ENCODE measurements at places on chromosomes 1 and 21.

DNA sequence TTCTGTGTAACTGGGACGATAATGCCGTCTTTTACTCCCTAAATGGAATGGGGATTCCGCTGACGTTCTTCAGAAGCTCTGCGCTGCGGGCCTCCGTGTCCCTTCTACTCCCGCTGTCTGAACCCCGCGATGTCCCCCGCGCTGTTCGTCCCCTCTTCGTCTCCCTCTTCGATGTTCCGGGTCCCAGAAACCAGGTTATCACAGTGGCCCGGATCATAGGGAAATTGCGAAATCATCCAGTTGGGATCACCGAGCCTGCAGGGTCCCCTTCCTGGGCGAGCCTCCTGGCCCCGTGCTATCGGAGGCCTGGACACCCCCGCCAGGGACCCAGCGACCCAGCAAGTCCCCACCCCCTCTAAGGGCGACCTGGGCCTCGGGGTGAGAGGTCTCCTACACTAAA is 154.2 kb downstream of the PPIAL4G start:
- DNase-seq: no peak

- no peak for DNase-seq
These were observed 93.5 kb upstream of the CAMK1G start for GRCh38 chr1:209490013-209490412.

DNA sequence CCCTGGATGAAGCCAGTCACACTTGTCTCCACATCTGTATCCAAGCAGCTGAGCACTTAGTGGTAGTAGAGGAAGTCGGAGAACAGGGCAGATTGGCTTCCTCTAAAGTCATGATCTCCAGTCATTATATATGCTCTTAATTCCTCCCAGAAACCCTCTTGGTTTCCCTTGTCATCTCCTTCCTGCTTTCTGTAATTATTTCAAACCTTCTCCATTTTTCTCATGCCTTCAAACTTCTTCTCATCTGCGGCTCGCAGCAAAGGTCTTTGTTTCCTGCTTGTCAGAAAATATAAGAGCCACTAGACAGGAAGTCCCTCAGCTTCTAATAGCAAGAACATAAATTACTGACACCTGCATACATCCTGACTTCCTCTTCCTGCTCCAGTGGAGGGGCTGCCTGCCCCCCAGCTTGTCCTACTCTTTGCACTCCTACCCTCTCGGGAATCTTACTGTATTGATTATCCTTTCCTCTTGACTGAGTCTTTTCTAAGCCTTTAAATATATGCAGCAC is 124.6 kb upstream of the NGF start:
- no peak for DNase-seq

- DNase-seq: no peak
These were observed 26.4 kb downstream of the LRRC53 start for GRCh38 chr1:74486036-74486435.

GRCh38 chr1:96292141-96292540 is 429.4 kb upstream of the PTBP2 start:
- DNase-seq: no peak

DNA sequence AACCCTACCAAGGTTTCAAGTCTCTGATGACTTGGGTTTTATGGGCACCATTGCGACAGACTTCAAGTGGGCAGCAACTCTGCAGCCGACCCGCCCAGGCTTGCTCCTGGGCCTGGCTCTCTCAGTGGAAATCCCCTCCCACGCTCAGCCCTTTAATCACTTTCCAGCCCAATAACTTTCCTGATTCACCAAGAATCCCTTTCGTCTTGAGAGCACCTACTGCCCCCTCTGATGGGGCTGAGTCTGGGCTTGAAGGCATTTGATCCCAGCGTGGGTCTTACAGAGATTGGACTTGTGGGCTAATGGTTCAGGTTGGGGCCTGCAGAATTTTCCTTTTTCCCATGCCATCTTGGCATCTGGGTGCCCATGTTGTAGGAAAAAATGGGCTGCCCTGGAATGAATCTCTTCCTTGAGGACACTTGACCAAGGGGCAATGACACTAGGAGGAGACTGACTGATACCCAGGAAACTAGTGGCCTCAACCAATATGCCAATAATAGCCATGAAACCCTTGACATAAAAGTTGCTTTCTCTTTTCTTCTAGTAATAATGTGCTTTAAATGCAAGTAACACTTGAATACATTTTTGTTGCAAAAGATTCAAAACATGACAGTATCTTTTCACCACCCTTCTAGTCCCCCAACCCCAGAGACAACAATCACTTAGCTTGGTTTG is 7.8 kb upstream of the PHLDA3 start:
- no peak for DNase-seq

- DNase-seq: no peak
These were observed 198.7 kb upstream of the PTBP2 start for GRCh38 chr1:96522927-96523326.

- no peak for DNase-seq
These were observed 12.9 kb upstream of the KCNJ15 start for GRCh38 chr21:38243732-38244406.

DNA sequence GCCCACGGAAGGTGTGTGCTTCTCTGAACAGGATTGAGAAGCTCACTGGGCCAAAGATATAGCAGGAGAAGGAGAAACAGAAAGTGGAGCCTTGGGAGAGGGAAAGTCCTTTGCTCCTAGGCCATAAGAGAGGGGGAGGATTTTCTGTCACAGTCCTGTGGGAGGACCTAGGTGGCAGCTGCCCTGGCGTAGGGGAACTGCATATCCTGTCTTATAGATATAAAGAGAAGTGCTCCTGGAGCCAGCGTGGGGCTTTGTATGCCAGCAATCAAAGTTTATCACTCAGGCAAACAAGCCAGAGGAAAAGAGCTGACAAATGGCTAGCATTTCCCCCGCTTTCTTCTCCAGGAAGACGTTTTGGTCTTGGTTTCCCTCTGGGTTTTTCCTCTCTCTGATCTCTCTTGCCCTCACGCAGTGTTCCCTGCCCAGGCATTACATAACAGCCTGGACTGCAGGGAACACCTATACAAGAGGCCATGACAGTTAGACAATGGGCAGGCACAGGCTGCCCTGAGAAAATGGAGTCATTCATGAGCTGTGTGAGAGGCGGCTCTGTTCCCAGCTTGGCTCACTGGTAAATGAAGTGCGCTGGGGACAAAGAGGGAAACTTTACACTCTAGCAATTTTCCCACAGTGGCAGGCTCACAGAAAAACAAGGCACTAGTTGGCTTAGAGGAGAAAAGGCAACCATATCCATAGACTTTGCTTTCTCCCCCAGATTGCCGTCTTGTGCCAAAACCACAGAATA is 52.5 kb upstream of the ZNF648 start:
- peak; percentile 48 for DNase-seq

- peak; percentile 96 for DNase-seq
These were observed 89.7 kb upstream of the RUNX1 start for GRCh38 chr21:35138665-35139381.

- DNase-seq: no peak
These were observed 9.8 kb downstream of the PDZK1IP1 start for GRCh38 chr1:47179988-47180563.

DNA sequence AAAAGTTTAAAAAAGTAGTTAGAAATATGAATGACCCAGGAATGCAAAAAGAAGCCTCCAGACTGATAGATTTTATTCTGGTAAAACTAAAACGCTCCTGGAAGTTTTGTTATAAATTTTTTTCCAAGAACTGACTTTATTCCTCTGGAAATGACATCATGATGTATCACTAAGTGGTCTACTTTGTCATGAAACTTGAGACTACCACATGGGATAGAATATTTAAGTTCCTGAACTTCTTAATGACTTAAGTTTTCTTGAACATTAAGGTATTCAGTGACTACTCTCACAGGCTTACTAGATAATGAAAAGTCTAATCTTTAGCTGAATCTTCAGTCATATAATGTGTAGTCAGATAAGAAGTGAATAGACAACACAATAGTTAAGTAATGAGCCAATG is 842.2 kb downstream of the USP25 start:
- no peak for DNase-seq

DNA sequence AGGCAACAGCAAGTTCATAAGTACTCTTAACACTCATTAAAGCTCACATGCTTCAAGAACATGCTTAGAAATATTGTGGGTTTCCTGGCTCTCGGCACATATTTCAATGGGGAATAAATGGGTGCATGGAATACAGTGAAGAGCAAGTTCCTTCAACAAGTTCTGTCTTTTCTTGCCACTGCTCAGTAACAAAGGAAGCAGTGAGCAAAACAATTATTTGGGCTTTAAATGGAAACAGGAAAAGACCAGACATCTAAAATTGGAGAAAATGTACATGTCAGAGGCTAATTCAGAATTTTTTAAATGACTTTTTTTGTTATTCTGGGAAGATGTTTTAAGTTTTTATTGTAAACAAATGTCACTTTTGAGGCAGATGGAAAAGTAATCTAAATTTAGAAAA is 478.7 kb downstream of the SETD4 start:
- DNase-seq: no peak

GRCh38 chr1:161914595-161914994 is 109.1 kb downstream of the OLFML2B start:
- DNase-seq: no peak

DNA sequence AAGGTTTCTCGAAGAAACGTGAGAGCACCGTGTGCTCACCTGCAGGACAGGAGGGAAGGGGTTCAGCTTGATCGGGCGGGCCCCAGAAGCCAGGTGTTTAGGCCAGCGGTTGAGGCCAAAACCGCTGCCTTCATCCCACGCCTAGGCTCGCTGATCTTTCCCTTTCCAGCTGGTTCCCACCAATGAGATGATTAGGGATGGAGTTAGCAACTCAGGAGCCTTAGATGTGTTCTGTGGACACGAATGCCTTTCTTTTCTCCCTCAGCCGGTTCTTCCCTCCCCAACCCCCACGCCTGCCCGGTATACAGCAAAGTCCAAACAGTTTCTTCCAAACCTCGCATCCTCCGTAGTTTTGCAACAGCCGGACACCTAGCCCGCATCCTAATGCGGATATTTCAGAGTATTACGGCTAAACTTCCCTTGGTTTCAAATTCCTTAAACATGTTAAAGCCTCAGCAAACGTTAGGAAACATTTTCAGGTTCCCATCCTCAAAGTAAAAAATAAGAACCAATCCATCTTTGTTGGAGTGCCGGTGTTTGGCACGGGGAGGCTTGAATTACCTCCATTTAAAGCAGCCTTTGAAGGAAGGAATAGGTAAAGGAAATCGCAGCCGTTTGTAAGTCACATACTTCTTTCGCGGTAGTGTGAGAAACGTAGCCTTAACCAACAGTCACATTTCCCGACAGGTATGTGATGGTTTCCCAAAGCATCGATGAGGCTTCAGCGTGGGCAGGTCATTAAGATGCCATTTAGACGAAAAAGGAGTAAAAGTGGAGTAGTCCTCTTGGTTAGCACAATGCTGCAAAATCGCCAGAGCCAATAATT is 1.1 kb downstream of the LRRC8C start:
- DNase-seq: no peak

DNA sequence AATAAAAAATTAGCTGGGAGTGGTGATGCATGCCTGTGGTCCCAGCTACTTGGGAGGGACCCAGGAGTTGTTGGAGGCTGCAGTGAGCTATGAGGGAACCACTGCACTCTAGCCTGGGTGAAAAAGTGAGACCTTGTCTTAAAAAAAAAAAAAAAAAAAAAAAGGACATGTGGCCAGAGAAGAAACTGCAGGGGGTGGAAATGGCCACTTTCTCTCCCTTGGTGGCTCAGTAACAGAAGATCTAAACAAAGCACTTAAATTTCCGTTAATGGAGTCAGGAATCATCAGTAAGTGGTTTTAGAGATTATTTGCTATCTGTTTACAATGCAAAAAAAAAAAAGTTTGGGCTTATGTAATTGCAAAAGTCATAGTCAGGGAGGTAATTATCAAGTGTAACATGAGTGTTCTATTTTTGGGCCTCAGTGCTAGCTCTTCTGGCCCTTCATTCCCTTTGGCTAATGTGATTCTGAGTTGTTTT is 19.3 kb upstream of the OPRD1 start:
- DNase-seq: no peak

GRCh38 chr1:43836267-43836951 is 97.2 kb upstream of the ARTN start:
- DNase-seq: no peak

GRCh38 chr1:156228501-156228900 is 13.5 kb upstream of the BGLAP start:
- no peak for DNase-seq

GRCh38 chr1:21510885-21511578 is 1.8 kb downstream of the ALPL start:
- no peak for DNase-seq

DNA sequence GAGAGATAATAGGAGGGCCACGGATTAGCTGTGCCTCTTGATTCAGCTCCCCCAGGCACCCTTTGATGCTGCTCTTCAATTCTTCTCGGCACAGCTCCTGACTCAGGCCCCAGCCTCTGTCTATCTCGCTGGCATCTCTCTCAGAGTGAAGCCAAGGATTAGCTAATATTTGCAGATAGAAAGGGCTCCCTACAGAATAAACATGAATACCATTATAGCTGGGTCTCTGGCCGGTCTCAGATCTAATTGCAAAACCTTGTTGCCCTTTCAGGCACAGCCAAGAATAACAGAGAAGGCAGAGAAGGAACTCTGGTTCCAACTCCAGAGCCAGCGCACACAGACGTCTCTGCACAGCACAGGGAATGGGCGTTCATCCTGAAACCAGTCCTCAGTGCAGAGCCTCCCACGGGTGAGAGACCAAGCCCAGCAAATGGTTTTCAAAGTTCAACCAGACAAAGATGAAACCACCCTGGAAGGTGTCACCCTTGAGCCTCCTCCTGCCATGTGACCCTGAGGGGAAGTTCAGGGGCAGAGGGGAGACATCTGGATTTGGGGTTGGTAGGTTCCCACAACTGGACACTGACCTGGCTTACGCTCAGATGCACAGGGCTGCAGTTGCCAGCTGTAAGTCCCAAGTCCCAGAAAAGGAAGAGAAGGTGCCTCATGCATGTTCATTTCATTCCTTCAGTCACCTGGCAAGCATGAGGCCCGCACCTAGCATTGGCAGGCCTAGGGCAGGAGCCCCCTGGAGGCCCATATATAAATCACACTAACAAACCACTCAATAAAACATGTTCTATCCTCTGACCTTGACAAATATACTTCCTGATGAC is 394.0 kb downstream of the NPHP4 start:
- no peak for DNase-seq

GRCh38 chr1:1945782-1946393 is 26.8 kb upstream of the TMEM52 start:
- no peak for DNase-seq

GRCh38 chr1:100213141-100213540 is 35.1 kb upstream of the LRRC39 start:
- no peak for DNase-seq

- no peak for DNase-seq
These were observed 77.1 kb downstream of the XCL2 start for GRCh38 chr1:168466714-168467131.

DNA sequence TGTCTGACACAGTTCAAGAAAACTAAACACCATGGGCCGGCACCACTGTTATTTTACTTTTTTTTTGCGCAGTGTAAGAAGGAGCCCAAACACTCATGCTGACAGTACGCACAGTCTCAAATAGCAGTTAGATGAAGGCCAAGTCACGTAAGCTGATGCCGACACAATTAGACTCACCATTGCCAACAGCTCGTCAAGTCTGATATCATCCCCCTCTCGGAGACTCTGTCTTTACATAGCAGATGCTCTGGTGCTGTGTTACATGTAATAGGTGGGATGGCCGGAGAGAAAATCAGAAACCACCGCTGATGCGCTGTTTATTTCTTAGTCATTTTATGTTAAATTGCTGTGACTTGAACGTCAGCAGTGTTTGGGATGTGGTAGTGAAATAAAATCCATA is 49.3 kb downstream of the TGFB2 start:
- DNase-seq: peak; percentile 66
